ENCODE measurements at places on chromosomes 3 and 15.

GRCh38 chr3:101100361-101101009 is 107.3 kb upstream of the ABI3BP start:
- no peak for DNase-seq

DNA sequence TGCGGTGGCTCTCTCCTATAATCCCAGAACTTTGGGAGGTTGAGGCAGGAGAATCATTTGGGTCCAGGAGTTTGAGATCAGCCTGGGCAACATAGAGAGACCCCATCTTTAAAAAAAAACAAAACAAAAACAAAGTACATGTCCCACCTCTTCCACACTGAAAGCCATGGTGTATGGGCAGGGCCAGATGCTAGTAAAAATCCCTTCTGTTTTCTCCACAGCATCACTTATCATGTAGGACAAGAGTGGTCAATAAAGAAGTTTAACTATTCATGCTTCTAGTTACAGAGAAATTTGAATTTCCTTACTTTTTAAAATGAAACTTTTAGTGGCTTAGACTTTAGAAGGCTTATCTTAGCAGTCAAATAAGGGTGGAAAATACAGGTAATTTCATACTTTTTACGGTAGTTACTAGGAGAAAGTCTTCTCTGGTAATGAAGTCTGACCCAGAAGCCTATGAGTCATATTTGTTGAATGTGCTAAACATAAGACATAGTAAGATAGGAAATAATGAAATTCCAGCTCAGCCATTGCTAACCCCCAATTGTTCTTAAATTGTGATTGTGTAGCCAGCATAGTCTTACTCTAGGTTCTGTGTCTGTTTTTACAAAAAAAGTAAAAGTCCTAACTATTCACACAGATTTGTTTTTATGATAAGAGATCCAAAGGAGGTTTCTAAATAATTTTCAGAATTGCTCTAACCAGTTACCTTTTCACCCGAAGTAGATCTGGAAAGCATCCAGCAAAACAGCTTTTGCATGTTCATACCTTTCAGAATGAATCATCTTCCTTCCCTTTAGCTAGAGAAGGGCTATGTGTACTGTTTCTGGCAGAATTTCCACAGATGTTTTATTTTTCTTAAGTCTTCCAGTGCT is 16.4 kb upstream of the ZNF609 start:
- no peak for DNase-seq

- DNase-seq: no peak
Measured at GRCh38 chr3:65955792-65956477, 82.8 kb downstream of the MAGI1 start.

- DNase-seq: no peak
Measured at GRCh38 chr3:187900993-187901755, 155.9 kb upstream of the BCL6 start.

- DNase-seq: no peak
Measured at GRCh38 chr3:54270816-54271526, 148.6 kb downstream of the CACNA2D3 start.
